Skin of body (tissue), 3 donors: ENCODE measurements at places on chromosomes 4 and X.

- DNase-seq = peak; percentile 64
Measured at GRCh38 chrX:110418316-110419235, 59.9 kb downstream of the RTL9 start.

- DNase-seq = no peak
Measured at GRCh38 chrX:127390316-127390715, 570.8 kb downstream of the PRR32 start.

- peak; percentile 19 for DNase-seq
Measured at GRCh38 chr4:144509088-144510015, 136.6 kb upstream of the HHIP start.

- DNase-seq = no peak
Measured at GRCh38 chrX:30702736-30703135, 49.5 kb downstream of the GK start.

DNA sequence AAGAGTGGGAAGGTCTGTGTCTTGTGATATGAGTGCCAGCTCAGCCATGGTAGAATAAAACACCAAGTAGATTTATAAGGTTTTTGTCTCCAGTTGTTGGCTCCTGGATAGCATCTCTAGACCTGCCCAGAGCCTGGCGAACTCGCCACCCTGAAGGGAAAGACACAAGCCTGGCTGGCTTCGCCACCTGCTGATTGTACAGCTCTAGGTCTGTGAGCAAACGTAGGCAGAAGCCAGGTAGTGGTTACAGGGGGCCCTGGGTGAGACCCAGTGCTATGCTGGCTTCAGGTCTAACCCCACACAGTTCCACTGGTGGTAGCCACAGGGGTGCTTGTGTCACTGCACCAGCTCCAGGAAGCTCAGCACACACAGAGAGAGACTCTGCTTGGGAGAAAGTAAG, 100.5 kb downstream of the BLTP1 start:
- no peak for DNase-seq

- no peak for DNase-seq
Measured at GRCh38 chr4:91243132-91243531, 1060.6 kb upstream of the GRID2 start.

- DNase-seq = no peak
Measured at GRCh38 chrX:13540602-13541001, 28.8 kb upstream of the EGFL6 start.

DNA sequence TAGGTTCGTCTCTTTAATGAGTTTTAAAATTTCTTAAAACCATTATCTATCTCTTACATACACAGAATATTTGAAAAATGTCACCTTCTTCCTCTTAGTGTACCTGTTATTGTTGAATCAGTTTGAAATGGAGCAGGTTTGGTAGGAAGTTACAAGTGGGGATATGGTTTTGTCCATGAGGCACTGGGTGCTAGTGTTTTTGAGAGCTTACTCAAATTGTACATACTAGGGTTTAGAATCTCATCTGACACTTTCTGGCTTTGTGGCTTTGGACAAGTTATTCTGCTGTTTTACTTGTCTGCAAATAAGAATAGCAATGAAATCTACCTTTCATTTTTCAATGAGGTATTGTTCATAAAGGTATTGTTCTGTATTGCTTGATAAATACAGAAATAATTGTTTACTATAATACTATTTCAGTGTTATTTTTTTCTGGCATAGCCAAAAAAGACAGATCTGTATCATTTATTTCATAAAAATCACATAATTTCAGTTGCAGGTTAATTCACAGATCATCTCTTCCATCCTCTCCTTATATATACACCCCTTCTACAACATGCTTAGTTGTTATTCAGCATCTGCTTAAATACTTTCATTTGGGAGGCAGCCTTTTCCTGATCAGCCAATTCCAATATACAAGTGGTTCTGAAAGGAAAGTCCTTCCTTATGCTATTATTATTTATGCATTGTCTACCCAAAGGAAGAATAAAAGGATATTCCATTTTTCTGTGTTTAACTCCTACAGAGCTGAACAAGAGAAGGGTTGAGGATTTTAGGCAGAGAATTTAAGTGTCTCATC, 13.3 kb downstream of the NCAPG start:
- DNase-seq = no peak

DNA sequence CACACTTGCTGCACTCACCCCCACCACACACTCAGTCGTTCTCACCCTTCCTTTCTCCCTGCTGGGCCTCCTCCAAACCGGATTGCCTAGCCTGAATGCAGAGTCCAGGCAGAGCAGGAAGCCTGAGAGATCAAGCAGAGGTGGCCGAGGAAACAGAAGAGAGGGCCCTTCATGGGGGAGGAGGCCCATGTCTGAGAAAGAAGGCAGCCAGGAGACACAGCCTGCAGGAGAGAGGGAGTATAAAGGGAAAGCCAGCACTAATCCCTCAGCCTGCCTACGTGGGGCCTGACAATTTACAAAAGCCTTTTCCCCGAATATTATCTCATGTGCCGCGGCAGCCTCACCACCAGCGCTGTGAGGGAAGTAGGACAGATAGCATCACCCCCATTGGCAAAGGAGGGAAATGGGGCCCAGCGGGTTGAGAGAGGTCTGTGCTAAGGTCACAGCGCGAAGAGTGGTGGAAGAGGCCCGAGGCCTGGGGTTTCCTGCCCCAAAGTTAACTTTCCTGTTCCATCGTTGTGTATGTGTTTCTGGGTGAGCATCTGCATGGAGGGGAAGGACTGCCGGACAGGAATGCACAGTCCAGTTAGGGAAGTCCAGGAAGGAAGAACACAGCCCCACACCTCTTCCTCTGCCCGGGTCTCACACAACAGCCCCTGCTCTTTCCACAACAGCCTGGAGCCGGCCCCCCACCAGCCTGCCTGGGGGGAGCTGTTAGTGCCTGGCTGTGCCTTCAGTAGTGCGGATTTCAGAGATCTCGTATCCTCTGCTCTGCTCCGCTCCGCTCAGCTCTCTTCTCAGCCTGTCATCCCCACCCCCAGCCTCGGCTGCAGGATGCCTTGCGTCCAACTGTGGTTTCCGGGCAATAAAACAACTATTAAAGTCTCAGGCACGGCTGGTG, 50.9 kb upstream of the BCOR start:
- no peak for DNase-seq

GRCh38 chrX:20116087-20116576, 575 bp downstream of the MAP7D2 start:
- DNase-seq = no peak

- no peak for DNase-seq
Measured at GRCh38 chrX:124386401-124386800, 40.0 kb downstream of the SH2D1A start.

DNA sequence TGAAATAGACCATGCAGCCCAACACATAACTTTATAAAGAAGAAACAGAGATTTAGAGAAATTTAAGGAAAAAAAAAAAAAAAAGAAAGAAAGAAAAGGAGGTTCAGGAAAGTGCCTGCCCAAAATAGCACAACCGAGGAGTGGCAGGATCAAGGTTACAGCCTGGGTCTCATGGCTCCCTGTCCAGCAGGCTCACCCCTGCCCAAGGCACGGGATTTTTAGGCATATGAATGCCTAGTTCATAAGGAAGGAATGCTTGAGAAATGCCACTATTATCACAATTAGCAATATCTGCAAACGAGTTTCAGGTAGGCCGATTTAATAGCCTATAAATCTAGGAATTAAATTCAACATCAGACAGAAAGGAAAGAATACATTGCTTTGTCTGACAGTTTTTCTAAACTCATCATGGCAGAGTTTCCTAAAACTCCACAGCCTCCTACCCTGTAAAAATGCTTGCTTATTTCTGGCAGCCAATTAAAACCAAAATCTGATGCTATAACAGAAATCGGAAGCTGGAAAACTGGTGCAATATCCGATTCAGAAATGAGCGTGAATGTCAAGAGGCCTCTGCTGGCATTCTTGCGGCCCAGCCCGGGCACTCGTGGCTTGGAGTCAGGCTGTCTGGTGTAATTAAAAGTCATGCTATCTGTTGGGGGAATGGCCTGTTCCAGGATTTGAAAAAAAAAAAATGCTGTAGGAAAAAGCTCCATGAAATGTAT, 63.5 kb downstream of the GEMIN8 start:
- DNase-seq = no peak

DNA sequence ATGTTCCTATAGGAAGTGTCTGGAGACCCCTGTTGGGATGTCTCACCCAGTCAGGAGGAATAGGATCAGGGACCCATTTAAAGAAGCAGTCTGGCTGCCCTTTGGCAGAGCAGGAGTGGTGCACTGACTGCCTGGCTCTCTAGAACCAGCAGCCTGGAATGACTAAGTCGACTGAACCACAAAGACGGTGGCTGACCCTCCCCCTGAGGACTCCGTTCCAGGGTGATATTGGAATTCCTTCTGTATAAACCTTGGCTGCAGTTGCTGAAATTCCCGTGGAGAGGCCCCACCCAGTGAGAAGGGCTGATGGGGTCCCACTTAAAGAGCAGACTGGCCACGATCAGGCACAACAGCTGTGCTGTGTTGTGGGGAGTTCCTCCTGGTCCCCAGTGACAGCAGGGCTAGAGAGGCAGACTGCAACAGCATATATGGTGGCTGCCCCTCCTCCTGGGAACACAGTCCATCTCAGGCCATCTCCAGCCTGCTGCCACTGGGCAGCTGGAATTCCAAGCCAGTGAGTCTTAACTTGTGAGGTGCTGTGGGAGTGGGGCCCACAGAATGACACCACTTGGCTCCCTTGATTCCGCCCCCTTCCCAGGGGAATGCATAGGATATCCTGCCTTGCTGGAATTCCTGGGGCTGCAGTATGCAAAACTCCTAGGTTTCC, 41.8 kb upstream of the RLIM start:
- DNase-seq = no peak

DNA sequence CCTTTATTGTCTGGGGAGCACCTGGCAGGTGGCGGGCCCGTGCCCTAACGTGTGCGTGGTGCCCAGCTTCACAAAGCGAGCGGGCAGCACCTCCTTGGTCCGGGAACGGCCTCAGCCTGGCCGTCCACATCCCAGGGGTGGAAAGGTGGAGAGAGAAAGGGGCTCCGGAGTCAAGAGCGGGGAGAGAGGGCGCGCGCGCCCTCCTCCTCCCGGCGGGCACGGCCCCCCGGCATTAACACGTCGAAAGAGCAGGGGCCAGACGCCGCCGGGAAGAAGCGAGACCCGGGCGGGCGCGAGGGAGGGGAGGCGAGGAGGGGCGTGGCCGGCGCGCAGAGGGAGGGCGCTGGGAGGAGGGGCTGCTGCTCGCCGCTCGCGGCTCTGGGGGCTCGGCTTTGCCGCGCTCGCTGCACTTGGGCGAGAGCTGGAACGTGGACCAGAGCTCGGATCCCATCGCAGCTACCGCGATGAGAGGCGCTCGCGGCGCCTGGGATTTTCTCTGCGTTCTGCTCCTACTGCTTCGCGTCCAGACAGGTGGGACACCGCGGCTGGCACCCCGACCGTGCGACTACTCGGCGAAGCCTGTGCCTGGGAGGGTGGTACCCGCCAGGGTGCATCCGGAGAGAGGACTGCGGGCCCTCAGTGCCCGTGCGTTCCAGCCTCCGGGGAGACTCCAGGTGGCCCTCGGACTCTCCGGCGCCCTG, at the start of gene KIT:
Gene KIT, plus strand, starts transcription at position 407 of the 701 bp plus-strand sequence. Its CDS starts 58 bp downstream, at position 465.
- DNase-seq = peak; percentile 46

DNA sequence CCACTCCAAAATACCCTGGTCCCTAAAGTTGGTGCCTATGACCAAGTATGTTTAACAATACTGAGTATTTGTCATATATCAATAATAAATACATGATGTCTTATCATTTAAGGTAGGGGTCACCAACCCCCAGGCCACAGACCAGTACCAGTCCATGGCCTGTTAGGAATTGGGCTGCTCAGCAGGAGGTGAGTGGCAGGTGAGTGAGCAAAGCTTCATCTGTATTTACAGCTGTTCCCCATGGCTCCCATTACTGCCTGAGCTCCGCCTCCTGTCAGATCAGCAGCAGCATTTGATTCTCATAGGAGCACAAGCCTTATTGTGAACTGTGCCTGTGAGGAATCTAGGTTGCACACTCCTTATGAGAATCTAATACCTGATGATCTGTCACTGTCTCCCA, 126.2 kb downstream of the HNRNPD start:
- no peak for DNase-seq

- DNase-seq = no peak
Measured at GRCh38 chrX:148214786-148215185, 233.6 kb downstream of the FMR1NB start.

DNA sequence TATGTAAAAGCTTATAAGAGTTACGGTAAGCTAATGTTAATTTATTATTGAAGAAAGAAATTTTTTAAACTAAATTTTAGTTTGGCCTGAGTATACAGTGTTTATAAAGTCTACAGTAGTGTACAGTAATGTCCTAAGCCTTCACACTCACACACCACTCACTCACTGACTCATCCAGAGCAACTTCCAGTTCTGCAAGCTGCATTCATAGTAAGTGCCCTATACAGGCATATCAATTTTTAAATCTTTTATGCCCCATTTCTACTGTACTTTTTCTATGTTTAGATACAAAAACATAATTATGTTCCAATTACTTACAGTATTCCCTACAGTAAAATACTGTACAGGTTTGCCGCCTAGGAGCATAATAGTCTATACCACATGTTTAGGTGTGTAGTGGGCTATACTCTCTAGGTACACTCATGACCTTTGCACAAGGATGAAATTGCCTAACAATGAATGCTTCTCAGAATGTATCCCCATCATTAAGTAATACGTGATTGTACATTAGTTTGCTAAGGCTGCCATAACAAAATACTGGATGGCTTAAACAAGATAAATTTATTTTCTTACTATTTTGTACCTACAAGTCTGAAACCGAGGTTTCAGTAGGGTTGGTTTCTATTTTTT, 333.8 kb upstream of the PCDH7 start:
- DNase-seq = no peak
